Kidney (tissue), 22 donors: ENCODE measurements at places on chromosomes 2 and 18. TPM values are rescaled to one million over a fixed set of nuclear protein-coding genes. Genes with fewer than 3 reads are reported as not detected.

GRCh38 chr18:36718705-36719328, 110.0 kb downstream of the TPGS2 start:
- no peak for DNase-seq

GRCh38 chr2:48183991-48184390, 277.7 kb upstream of the FBXO11 start:
- no peak for DNase-seq

- DNase-seq, result no peak
Observed at GRCh38 chr2:163723881-163724280, 11.9 kb downstream of the FIGN start.

- DNase-seq, result no peak
Observed at GRCh38 chr2:27581417-27582128, 1.3 kb upstream of the ZNF512 start.

The FLACC1 gene
- polyA plus RNA-seq, result not detected

GRCh38 chr18:22549260-22549937, 131.7 kb upstream of the CTAGE1 start:
- DNase-seq, result no peak

DNA sequence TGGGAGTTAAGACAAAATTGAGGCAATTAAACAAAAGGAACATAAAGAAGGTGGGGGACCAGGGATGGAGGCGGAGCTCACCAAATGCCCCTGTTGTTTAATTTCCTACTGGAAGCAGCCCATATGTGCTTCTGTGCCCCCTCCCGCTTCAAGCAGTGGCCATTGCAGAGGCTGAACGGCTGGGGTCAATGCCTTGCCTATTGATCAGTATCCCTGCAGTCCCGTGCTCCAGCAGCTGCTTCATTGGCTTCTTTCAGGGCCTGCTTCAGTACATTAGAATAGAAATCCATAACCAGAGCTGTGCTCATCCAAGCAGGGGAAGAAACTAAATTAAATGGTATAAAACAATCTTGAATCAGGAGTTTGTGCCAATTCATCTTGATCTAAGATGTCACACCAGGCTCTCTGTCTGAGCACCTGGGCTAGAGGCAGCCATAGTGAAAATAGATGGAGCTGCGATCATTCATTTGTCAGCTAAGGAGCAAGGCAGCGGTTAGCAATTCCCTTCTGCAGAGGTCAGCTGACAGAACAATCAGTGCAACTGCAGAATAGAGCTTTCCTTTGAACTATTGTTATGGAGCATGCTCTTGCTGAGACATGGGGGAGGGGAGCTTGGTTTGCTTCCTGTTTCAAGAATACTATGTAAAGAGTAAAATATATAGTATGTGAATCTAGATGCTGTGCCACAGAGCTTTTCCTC, 222.4 kb downstream of the WDR7 start:
- DNase-seq, result peak; percentile 12

The CHPF gene
- 57.3 TPM for polyA plus RNA-seq

- DNase-seq, result peak; percentile 13
Observed at GRCh38 chr2:12236136-12236844, 480.4 kb upstream of the TRIB2 start.

GRCh38 chr2:119723186-119723585, 36.5 kb upstream of the PTPN4 start:
- no peak for DNase-seq

The STEAP3 gene
- polyA plus RNA-seq, result 6.7 TPM

GRCh38 chr2:85853499-85854165, 35.2 kb downstream of the ST3GAL5 start:
- no peak for DNase-seq

- no peak for DNase-seq
Observed at GRCh38 chr18:54973046-54973445, 13.8 kb upstream of the CCDC68 start.

The CTAGE1 gene
- not detected for polyA plus RNA-seq

- no peak for DNase-seq
Observed at GRCh38 chr2:42953216-42953615, 160.8 kb upstream of the HAAO start.

DNA sequence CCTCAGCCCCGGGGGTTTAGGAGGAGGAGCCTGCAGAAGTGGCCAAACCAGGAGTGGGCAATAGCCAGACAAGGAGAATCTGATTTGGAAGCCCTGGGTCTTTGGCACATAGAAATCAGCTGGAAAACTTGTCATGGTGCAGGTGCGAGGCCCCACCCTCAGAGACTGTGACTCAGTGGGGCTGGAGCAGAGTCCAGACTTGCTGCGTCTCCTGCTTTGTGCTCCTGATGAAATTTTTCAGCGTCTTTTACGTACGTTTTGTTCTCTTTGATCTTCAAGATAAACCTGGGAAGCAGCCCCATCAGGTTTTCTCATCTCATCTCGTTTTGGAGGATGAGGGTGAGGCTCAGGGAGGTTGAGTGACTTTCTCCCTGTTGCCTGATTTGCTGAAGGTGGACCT, 114.1 kb downstream of the CABLES1 start:
- DNase-seq, result no peak

GRCh38 chr2:16637304-16637703, 28.3 kb downstream of the CYRIA start:
- no peak for DNase-seq
